ENCODE measurements at places on chromosomes 5 and 9.

DNA sequence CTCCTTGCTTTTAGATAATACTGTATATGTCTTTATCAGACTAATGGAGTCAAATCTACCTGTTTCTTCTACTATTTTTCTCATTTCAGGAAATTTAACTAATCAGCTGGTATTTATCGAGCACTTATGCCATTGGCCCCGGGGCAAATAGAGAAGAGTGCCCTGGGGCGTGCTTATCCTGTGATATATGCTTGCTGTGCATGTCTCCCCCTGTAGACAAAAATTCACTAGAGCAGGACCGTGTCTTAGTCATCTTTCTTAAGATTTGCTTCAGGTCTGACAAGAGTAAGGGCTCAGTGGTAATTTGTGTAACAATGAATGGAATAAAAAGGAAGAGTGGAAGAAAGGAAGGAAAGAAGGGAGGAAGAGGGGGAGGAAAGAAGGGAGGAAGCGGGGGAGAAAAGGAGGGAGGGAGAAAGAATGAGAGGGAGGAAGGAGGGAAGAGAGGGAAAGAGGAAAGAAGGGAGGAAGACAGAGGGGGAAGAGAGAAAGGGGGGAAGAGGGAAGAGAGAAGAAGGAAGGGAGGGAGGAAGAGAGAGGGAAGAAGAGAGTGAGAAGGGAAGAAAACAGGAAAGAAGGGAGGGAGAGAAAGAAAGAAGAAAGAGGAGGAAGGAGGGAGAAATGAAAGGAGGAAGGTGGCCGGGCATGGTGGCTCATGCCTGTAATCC is 295.7 kb upstream of the PANK3 start:
- H3K4me1 ChIP-seq, result no peaks in the 10 kb centered on the region
- no peaks in the 10 kb centered on the region for H3K27me3 ChIP-seq
- H3K27ac ChIP-seq, result no peak overlapping the region

DNA sequence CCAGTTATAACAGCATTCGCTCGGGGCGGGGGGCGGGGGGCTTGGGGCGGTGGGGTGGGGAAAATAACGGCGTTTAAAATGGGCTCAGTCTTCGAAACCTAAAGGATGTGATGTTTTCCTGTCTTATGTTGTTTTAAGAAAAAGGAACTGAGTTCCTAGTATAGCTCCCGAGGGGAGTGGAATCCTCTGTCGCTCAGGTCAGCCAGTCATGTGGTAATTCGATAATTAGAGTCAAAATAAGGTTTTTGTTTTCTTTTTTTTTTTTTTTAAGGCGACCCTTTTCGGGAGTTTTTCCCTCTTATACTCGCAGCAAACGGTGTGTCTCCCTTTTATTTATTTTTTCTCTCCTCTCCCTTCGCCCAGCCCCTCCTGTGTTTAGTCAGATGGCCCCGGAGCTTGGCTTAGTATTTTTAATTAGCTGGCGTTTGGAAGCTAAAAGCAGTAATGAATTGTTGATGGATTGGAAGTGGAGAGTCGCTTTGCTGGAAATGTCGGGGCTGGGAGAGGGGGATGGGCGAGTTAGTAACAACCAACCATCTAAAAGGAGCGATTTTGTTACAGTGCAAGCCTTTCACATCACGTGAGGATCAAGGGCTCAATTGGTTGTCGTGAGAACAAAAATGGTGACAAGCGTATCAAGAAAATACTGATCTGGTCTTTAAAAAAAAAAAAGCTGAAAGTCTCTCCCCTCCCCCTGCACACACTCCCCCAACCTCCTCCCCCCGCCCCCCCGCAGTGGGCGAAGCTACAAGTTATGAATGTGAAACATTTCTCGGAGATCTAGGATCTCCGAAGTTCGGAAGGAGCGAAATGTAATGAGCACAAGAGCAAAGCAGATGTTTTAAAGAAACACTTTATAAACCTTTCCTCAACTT is 714 bp upstream of the ZNF608 start:
- H3K27me3 ChIP-seq, result no peaks in the 10 kb centered on the region
- peak overlapping the region; percentile 89 for H3K27ac ChIP-seq
- peak overlapping the region; percentile 86 for H3K4me3 ChIP-seq
- H3K4me1 ChIP-seq, result peaks cover 40% of the 10 kb centered on the region
- DNase-seq, result no peak

- no peak for DNase-seq
- H3K36me3 ChIP-seq, result no peaks in the 10 kb centered on the region
- H3K27me3 ChIP-seq, result no peaks in the 10 kb centered on the region
- no peak overlapping the region for H3K4me3 ChIP-seq
- H3K4me1 ChIP-seq, result no peaks in the 10 kb centered on the region
Measured at GRCh38 chr5:180399401-180400215, 46.5 kb upstream of the GFPT2 start.

GRCh38 chr5:173309731-173310130 is 18.5 kb downstream of the STC2 start:
- no peak for DNase-seq
- H3K27ac ChIP-seq, result no peak overlapping the region
- H3K4me3 ChIP-seq, result no peak overlapping the region

DNA sequence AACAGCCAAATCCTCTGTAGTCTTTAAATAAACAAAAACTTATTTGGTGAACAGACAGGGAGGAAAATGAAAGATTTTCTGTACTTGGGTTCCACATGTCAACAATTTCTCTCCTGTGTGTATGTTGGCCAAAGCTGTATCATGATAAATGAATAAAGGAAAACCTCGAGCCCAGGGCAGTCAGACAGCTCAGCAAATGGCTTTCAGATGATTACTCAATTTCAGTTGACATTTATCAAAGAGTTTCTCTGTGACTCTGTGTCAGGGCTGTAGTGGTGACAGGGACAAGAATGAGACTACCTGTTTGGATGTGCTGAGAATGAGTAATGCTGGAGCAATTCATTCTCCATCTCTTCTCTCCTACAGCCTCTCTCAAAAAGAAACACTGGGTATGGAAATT is 45.7 kb upstream of the PTGS1 start:
- H3K4me3 ChIP-seq, result no peak overlapping the region
- no peak overlapping the region for H3K27ac ChIP-seq
- peaks cover 28% of the 10 kb centered on the region for H3K36me3 ChIP-seq
- DNase-seq, result no peak
- no peaks in the 10 kb centered on the region for H3K4me1 ChIP-seq

DNA sequence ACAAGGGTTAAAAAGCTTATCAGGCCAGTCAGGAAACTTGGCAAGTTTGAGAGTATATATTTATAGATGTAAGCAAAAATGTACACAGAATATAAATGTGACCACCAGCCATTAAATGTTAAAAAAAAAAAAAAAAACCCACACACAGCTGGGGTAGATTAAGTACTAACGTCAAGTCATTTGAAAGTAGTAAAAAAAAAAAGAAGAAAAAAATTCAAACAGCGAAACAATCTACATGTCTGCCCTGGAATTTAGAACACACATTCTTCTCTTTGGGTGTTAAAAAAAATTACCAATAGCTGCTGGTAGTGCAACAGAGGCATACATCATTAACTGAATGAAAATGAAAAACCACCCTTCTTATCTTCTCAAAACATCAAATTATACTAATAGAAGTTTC is 269.7 kb downstream of the MLLT3 start:
- DNase-seq, result no peak
- no peaks in the 10 kb centered on the region for H3K36me3 ChIP-seq
- peaks cover 12% of the 10 kb centered on the region for H3K4me1 ChIP-seq
- no peak overlapping the region for H3K4me3 ChIP-seq
- no peaks in the 10 kb centered on the region for H3K27me3 ChIP-seq
- H3K27ac ChIP-seq, result no peak overlapping the region

DNA sequence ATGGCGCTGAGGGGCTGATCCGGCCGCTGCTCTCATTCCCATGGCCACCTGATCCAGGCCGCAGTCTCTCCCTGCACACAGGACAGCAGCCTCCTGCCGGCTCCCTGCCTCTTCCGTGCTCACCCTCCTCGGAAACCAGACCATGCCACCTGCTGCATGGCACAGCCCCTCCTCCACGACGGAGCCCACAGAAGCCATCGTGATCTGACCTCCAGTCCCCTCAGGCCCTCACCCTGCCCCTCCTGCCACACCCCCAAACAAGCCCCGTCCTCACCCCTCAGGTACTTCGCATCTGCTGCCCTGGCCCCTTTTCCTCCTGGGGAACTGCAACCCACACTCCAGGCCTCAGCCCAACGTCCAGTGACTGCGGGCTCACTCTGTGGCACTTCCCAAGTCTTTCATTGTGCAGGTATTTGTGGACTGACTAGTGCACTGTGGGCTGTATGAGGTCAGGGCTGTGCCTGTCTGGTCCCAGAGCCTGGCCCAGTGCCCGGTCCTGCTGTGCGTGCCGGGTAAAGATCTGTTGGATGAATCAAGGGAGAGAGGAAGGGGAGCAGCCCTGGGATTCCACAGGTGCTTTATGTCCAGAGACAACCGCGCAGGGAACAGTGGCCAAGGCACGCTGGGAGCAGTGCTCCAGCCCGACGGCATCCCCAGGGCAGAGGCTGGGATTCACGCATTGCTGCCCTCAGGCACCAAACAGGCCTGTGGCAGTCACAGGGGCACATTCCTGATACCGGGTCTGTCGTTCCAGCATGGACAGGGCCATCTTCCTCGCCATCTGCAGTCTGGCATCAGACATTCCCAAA is 86.1 kb downstream of the ADAMTS2 start:
- DNase-seq, result peak; percentile 84
- H3K4me1 ChIP-seq, result peaks cover 34% of the 10 kb centered on the region
- H3K27me3 ChIP-seq, result no peaks in the 10 kb centered on the region
- H3K27ac ChIP-seq, result peak overlapping the region; percentile 90

- peak overlapping the region; percentile 33 for H3K27ac ChIP-seq
- peaks cover 4% of the 10 kb centered on the region for H3K27me3 ChIP-seq
- no peak for DNase-seq
- no peaks in the 10 kb centered on the region for H3K36me3 ChIP-seq
Measured at GRCh38 chr5:169637549-169638121, 560 bp downstream of the DOCK2 start.

GRCh38 chr9:89838621-89839020 is 233.8 kb downstream of the GADD45G start:
- no peaks in the 10 kb centered on the region for H3K27me3 ChIP-seq
- H3K4me1 ChIP-seq, result no peaks in the 10 kb centered on the region
- H3K27ac ChIP-seq, result no peak overlapping the region
- no peaks in the 10 kb centered on the region for H3K36me3 ChIP-seq
- DNase-seq, result no peak

DNA sequence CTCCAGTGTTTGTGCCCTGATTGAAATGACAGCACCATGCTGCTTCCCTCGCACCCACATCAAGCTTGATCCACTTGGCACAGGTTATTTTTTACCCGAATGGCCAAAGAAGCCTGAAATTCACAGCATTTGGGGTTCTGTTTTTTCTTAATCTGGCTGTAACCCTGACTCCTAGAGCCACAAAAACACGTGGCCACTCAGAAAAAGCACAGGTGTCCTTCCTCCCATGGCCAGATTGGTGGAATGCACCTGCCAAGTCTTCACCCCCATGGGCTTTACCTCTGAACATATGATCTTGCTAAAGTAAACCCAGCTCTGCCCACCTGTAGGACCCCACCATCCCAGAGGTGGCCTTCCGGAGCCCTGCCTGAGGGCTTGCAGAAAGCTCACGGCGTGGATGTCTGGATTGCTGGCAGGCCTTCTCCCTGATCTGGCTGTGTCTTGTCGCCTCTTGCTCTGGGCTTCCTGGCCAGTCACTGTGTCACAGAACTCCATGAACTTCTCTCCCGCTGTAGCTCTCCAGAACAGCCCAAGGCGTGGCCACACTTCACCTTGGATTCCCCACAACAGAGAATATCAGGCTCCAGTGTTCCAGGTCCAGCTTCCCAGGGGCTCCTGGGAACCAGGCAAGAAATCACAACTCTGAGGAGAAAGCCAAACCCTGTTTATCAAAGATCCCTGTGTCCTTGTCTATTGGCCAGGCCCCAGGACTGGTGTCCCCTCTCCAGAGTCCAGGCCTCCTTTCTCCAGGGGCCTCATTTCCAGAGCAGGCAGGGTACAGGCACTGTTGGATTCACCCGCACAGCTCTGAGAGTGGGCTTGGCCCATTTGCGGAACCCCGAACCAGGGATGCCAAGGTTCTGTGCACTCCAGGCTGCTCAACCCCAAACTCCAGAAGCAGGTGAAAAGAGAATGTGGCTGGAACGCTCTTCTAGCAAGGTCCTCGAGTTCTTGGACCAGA is 272.5 kb downstream of the SYK start:
- no peaks in the 10 kb centered on the region for H3K27me3 ChIP-seq
- no peak overlapping the region for H3K27ac ChIP-seq
- peak; percentile 79 for DNase-seq
- H3K4me3 ChIP-seq, result no peak overlapping the region
- no peaks in the 10 kb centered on the region for H3K36me3 ChIP-seq

GRCh38 chr9:137029058-137029936 is 1.3 kb upstream of the ABCA2 start:
- H3K4me3 ChIP-seq, result peak overlapping the region; percentile 76
- H3K4me1 ChIP-seq, result peaks cover 40% of the 10 kb centered on the region
- no peak for DNase-seq
- no peaks in the 10 kb centered on the region for H3K36me3 ChIP-seq
- peak overlapping the region; percentile 77 for H3K27ac ChIP-seq

DNA sequence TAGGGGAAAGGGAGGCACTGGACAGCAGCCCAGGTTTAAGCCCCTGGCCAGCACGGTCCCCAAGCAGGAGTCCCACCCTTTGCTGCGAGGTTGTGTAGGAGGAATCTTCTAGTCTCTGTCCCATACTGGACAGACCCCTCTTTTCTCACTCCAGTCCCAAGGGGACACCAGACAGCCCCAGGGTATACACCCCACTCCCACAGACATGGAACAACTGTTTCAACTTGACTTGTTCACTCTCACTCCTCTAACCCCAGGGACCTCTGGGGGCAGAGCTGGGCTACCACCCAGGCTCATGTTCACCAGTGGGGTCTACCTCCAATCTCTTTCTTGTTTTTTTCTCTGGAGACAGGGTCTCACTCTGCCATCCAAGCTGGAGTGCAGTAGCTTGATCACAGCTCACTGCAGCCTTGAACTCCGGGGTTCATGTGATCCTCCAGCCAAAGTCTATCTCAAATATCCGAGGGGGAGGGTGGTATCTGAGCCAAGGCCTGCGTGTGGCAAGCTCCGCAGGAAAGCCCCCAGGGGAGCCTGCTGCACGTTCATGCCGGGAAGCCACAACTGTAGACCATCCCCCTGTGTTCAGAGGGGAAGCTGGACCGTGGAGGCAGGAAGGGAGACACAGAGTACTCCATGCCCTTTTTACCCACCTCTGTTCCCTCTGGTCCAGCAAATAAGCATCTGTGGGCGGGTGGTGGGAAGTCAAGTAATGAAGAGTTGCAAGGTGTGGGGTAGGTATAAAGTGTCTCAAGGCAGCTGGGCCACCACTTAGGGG is 1.8 kb downstream of the PTGES2 start:
- DNase-seq, result no peak
- H3K27me3 ChIP-seq, result no peaks in the 10 kb centered on the region
- H3K4me3 ChIP-seq, result no peak overlapping the region
- H3K36me3 ChIP-seq, result peaks cover 32% of the 10 kb centered on the region
- peaks cover 36% of the 10 kb centered on the region for H3K4me1 ChIP-seq

DNA sequence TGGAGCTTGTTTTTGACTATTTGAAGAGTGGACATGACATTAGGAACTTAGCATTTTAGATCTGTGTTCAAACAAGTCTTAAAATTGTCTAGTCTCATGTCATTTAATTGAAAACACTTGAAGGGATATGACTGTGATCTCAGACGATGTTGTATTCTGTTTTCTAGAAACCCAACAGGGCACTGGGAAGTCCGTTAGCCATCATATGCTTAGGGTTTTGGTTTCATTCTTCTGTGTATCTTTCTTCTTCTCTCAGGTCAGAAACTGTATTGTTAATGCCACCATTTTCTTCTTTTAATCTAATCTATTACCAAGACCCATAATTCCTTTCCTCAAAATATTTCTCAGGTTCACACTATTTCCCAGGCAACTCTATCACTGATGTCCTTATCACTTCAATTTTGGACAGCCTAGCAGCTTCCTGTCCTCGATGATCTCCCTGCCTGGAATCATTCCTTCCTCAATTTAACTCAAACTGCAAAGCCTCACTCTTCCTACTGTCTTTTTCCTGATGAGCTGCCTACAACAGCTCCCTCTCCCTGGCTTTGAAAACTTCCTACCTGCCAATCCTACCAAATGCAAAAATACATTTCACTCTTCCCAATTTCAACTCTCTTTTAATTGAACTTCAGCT is 77.7 kb downstream of the MEF2C start:
- no peak overlapping the region for H3K4me3 ChIP-seq
- H3K36me3 ChIP-seq, result no peaks in the 10 kb centered on the region
- H3K4me1 ChIP-seq, result no peaks in the 10 kb centered on the region
